Epithelial cell of prostate (primary cell): ENCODE measurements at places on chromosomes 1 and 21.
A peak's percentile ranks its signal among the peaks of the same experiment; 100 is the strongest.

DNA sequence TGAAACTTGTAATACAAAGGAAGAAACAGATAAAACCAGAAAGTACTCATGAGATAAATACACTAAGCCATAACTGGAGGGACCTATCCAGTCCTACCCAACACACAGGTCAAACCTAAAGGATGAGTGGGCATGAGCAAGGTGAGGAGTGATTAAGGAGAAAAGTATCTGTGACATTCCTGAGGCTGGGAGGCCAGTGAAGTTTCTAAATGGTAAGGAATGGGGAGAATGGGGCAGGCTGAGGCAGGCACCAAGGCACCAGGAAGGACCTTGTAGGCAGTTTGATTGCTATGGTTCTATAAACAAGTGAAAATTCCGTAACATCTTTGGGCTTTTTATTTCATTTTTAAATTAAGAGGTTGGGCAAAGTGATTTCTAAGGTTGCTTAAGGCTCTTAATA is 10.4 kb downstream of the DDX59 start:
- DNase-seq: peak; percentile 94

- no peak for DNase-seq
Measured at GRCh38 chr1:190880352-190880751, 402.7 kb upstream of the BRINP3 start.

DNA sequence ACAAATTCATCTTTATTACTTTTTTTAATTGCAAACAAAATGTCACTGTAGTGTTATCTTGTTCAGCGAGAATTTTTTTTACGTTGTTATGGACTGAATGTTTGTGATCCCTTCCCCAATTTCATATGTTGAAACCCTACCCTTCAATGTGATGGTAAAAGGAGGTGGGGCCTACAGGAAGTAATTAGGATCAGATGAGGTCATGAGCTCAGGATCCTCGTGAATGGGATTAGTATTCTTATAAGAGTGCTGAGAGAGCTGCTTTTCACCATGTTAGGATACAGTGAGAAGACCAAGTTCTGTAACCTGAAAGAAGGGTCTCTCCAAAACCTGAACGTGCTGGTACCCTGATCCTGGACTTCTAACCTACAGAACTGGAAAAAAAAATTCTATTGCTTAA is 646.0 kb upstream of the TMPRSS15 start:
- DNase-seq: no peak

- no peak for DNase-seq
Measured at GRCh38 chr1:32869923-32870614, 643 bp downstream of the FNDC5 start.

- DNase-seq: no peak
Measured at GRCh38 chr1:83715550-83715949, 283.4 kb downstream of the TTLL7 start.

DNA sequence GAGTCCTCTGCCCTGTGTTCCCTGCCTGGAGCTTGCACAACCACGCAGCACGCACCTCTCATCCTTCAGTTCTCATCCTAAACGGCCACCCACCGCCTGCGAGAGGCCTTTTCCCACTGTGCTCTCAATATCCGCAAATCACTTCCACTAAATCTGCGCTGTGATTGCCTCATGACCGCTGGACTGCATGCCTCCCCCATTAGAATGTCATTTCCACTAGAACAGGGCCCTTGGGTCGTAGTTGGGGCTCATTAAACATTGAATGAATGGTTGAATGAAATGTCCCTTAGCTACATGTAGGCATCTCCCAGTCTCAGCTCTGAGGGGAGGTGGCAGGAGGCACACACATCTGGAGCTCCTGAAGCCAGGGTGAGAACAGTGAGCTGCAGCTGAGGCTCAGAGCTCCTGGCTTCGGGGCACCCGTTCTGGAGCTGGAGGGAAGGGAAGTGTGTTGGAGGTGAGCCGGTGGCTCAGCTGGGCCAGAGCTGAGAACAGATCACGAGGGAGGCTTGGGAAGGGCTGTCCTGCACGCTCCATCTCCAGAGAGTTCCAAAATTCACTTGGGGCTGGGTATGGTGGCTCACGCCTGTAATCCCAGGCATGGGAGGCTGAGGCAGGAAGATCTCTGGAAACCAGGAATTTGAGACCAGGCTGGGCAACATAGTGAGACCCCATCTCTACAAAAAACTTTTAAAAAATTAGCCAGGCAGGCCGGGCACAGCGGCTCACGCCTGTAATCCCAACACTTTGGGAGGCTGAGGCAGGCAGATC is 30.4 kb downstream of the TMEM201 start:
- DNase-seq: no peak

DNA sequence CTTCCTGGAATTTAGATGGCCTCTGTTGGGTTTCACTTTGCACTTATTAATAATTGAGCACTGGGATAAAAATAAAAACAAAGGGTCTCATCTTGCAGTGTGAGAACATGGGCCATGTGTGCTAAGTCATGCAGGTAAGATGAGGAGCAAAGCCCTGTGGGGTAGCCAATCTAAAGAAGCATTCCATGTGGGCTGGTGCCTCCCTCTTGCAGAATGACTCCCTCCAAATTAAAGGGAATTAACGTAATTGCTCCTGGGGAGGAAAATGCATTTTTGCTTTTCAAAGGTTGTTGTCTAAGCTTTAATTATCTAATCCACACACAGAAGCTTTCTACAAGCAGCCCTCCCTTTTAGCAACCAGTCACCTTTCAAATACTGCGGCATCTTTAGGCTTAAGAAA is 69.8 kb downstream of the CDC14A start:
- DNase-seq: no peak
